ENCODE measurements at places on chromosomes 11 and 22.

DNA sequence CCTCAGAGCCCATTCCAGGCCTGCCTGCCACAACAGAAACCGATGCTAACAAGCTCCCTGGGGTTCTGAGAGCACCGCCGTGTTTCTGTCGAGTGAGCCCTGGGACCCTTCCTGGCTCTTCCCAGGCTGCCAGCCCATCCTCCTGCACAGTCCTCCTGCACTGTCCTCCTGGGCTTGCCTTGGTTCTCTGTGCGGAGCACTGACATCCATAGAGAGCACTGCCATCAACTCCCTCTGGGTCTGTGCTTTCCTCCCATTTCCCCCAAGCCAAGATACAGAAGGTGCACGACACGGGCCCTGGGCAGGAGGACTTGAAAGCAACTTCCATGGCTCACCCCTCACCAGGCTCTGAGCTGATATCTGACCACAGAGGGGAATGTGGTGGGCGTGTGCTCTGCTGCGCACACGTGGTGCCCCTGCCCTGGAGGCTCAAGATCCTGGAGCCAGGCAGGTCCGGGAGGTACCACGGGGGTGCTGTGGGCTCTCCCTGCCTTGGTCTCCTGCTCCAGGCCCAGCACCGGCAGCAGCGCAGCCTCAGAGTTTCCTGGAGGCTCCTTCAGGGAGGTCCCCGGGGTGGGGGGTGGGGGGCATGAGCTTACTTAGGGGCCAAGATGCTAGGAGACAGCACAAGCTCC lies 304.2 kb downstream of the BRD1 start:
- DNase-seq = no peak

DNA sequence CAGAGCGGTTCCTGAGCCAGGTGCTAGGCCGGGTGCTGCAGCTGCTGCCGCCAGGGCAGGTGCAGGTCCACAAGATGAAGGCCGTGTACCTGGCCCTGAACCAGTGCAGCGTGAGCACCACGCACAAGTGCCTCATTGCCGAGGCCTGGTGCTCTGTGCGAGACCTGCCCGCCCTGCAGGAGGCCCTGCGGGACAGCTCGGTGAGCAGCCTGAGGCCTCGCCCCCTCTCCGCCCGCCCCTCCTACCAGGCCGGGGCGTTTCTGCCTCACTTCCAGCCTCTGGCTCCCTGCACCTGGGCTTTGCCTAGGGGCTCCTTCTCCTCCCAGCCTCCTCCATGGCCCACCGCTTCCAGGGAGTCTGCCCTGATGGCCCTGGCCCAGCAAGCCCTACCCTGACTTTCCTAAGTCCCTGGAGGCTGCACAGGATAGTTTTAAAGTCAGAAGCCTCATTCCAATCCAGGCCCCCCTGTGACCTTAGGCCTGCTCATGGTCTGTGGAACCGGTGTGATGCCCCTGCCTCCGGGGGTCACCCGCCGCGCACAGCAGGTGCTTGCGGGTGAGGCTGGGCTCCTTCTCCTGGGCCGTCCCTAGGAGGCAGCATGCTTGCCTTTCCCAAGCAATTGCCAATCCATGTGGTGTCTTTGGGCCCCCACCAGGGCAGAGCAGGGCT lies 5.5 kb downstream of the TCIRG1 start:
- DNase-seq = no peak

DNA sequence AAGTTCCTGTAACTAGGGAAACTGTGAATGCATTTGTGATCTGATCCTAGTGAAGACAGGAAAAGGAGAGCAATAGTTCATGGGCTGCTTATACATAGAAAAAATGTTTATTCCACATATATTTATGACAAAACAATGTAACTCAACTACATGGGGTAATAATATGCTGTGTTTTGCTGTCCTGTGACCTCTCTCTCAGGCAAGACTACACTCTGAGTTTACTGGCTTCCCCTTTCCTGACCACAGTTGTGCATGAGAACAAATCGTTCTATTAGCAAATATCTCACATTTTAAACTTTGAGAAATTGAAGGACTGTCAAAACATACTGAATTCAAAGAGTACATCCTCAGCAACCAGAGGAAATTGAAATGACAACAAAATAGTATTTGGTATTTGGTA lies 161.9 kb upstream of the TRPC6 start:
- DNase-seq = no peak

DNA sequence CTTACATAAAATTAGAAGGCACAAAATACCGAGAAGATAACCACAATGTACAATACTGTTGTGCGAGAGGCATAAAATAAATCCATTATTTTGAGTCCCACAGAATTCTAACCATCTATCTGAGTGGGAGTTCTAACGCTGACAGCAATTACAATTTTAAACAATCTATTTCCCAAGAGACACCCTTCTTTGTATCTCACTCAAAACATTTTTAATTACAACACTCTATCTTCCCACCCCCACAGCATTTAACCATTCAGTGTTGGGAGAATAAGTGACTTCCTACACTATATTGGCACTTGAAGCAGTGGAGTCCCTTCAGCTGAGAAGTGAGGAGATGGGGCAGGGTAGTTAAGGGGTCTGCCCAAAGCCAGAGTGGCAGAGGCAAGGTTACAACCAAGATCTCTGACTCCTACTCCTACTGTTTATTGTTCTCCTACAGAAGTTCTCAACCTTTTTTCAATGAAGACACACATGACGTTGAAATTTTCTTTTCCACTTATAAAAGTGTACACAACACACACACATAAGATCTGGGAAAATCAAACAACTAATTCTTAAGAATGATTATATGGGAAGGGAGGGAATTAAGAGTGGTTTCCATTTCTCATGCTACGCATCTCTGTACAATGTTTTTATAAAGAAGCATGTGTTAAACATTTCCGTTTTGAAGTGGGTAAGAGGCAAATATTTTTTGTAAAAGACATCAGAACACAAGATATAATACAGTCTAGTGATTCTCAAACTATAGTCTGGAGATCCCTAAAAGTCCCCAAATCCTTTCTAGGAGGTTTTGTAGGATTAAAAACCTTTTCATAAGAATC lies 10.9 kb downstream of the SLC25A17 start:
- DNase-seq = no peak

DNA sequence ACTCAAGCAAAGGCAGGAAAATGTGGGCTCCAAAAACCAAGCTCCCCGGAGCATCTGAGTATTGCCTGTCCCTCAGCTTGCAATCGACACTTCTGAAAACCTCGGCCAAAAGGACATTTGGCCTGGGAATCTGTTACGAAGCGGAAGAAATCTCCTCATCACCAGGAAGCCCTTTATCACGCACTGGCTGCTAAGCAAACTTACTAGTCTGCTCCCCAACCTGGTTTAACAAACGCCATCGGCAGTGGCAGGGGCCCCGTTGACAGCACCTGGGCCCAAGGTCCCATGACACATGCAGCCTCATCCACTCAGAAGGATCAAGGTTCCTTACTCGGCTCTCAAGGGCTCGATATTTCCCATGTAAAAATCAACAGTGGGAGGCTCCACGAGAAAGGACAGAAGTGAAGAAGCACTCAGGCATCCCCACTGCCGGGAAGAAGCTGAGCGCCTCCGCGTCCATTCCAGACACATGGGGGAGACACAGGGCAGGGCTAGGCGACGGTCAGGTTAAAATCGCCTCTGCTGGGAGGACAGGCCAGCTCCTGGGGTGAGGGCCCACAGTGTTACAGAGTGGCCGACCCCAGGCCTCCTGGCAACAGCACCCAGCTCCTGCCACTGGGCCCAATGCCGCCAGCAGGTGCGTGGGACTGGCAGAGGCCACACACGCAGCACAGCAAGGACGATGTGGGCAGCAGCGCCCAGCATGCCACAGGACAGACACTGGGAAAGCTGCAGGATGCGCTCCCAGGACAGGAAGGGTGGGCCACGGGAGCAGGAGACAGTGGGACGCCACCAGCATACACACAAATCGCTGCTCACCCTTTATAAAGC lies 27.1 kb downstream of the BRD1 start:
- DNase-seq = no peak

- no peak for DNase-seq
These were observed 73.6 kb upstream of the MYO18B start for GRCh38 chr22:25668437-25668836.

- DNase-seq = no peak
These were observed 345.0 kb downstream of the CADM1 start for GRCh38 chr11:115159207-115159606.

DNA sequence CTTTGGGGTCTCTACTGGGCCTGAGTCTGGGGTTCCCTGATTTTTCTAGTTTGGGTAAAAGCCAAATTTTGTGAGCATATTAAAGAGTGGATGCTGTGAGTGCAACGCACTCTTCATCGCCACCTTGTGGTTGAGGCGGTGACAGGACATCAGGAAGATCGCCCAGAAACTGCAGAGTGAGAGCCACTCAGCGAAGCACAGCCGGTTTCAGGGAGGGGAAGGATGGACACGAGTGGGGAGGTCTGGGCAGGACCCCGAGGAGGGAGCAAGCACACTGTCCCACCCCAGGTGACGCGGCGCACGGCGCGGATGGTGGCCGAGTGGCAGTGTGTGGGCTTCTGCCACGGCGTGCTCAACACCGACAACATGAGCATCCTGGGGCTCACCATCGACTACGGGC lies 9.1 kb downstream of the SELENOO start:
- no peak for DNase-seq

Data from GOT3 (cell line).